Stimulated activated CD4-positive, alpha-beta T cell treated with anti-CD3 and anti-CD28 coated beads, Interleukin-15, amount 100 ng/mL, for 24 hours (primary cell): ENCODE measurements at places on chromosomes 3 and 15.

- no peak for DNase-seq
Observed at GRCh38 chr3:3201611-3202010, 22.1 kb upstream of the CRBN start.

GRCh38 chr15:34233614-34234013 lies 8.8 kb downstream of the EMC4 start:
- DNase-seq: no peak

- no peak for DNase-seq
Observed at GRCh38 chr3:186988806-186989205, 58.5 kb downstream of the ST6GAL1 start.

DNA sequence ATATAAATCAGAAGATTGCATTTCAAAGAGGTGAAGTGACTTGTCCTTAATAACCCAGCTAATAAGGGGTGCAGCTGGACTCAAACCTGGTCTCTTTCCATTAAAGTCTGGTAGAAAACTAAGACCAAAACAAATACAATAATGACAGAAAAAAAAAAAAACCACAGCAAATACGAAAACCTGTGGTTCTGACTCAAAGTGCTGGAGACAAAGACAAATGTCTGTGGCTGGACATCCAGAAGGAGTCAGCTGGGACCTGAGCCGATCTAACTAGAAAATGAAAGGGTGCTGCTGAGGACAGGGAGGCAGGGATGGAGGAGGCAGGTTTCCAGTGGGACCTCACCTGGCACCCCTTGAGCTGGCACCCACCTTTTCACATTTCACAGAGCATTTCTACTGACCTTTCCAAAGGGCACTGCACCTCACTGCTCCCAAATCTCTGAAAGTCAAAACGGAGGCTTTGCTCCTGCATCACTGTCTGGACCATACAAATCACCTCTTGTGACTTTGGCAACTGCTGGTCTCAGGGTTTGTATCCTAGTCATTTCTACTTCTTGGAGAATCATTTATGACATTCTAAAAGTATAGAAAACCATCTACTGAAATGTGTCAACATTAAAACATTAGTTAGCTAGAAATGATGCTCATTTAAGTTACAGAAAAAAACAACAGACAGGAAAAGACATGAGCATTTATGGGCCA lies 61.7 kb downstream of the CCNL1 start:
- no peak for DNase-seq

DNA sequence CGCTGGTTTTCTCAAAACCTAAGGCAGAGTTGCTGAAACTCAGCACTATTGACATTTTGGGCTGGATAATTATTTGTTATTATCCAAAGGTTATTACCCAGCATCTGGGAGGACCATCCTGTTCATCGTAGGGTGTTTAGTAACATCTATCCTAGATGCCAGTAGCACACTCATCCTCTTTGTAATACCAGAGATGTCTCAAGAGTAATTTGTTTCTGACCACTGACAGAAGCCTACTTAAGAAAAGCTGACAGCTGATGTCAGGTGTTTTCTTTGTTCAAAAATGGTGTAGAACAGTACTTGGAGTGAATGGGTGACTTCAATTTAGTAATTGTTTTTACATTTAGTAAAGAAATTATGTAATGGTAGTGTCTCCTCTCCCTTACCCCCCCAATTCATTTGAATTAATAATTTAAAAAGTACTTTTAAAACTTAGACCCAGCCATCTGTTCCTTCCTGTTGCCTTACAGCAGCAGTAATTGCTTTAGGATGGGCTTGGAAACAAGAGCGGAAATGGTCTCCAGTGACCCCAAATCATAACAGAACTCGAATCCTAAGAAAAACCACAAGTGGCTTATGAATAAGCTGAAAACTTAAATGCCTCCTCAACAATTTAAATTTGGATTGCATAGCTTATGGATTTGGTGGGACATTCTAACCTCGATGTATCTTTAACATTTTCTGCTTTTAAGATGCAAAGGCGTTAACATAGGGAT lies 105.4 kb downstream of the PTPRG start:
- DNase-seq: no peak

GRCh38 chr15:77107068-77107467 lies 36.2 kb upstream of the TSPAN3 start:
- DNase-seq: no peak

GRCh38 chr3:151382671-151383070 lies 1.9 kb downstream of the P2RY12 start:
- DNase-seq: no peak

DNA sequence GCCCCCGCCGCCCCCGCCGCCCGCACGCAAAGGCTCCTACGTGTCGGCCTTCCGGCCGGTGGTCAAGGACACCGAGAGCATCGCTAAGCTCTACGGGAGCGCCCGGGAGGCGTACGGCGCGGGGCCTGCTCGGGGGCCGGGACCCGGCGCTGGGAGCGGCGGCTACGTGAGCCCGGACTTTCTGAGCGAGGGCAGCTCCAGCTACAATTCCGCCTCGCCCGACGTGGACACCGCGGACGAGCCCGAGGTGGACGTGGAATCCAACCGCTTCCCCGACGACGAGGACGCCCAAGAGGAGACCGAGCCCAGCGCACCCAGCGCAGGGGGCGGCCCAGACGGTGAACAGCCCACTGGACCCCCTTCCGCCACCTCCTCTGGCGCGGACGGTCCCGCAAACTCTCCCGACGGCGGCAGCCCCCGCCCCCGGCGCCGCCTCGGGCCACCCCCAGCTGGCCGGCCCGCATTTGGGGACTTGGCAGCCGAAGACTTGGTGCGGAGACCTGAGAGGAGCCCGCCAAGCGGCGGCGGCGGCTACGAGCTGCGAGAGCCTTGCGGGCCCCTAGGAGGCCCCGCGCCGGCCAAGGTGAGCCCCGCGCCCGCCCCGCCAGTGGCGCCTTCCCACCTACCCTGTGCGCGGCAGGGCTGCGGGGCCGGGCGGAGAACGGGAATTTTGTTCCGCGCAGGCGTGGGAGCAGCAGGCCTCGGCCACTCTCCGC lies 2.4 kb downstream of the SKOR1 start:
- DNase-seq: peak; percentile 13

DNA sequence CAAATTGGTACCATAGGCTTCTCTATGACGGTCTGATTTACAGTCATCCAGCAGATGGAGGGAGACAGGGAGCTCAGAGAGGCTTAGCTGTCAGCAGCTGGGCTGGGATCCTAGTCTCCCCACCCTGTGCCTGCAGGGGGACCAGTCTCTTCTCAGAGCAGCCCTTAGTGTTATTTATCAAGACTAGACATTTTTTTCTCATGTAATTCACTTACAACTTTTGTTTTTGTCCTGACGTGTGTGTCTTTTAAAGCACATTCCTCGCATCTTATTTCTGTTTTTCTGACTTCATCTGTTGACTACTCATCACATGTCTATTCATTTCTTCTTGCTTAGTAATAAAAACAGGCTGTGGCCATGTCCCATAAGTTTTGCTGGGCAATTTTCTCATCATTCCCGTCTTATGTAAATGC lies 116.1 kb downstream of the KLF13 start:
- DNase-seq: no peak

DNA sequence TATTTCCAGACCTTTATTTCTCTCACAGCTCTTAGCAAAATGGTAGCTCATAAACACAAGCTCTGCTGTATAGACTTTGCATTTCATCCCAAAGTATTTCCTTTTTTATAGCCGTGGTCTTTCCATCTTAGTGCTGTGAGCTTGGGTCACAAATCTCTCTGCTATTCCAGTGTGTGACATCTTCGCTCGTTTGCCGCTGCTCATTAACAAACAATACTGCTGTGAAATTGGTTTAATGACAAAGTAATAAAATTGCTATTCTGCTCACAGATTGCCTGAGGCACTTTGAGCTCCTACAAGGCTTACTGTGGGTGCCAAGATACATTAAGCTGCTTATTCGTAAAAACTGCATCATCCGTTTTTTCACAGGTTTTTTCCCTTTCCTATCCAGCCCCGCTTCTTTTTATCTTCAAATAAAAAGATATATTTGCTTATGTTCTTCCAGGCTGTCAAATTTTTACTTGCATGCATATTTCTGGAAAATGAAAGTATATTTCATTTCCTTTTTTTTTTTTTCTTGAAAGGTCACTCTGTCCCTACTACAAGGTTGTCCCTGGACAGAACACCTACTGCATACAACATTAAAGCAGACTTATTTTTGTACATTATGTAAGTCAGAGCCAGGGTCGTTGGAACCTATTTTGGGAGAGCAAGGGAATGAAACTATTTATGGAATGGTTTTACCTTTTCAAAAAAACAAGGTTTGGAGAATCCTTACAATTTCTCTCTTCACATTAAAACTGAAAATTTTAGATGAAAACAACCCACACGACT lies 174.5 kb downstream of the MEIS2 start:
- no peak for DNase-seq

- DNase-seq: no peak
Observed at GRCh38 chr3:20316238-20316637, 130.2 kb upstream of the SGO1 start.

DNA sequence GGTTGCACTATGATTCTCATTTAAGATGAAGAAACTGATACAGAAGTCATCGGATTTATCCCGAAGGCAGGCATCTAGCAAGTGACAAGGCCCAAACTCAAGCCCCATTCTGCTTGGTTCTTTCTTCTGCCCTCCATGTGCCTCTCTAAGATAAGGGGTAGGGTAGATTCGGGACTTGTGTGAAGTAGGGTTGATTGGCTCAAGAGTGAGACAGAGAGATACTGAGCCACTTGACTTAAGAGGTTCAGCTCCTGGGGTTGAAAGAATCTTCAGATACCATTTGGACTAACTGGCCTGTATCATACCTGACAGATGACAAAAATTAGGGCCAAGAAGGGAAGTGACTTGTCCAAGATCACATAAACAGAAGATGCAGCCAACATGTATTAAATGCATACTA lies 891 bp downstream of the RFT1 start:
- DNase-seq: no peak

GRCh38 chr3:107242579-107242978 lies 134.7 kb upstream of the CCDC54 start:
- DNase-seq: no peak
